ENCODE measurements at places on chromosomes 2 and 18.

GRCh38 chr2:31304816-31305215 lies 70.9 kb downstream of the EHD3 start:
- DNase-seq: no peak

DNA sequence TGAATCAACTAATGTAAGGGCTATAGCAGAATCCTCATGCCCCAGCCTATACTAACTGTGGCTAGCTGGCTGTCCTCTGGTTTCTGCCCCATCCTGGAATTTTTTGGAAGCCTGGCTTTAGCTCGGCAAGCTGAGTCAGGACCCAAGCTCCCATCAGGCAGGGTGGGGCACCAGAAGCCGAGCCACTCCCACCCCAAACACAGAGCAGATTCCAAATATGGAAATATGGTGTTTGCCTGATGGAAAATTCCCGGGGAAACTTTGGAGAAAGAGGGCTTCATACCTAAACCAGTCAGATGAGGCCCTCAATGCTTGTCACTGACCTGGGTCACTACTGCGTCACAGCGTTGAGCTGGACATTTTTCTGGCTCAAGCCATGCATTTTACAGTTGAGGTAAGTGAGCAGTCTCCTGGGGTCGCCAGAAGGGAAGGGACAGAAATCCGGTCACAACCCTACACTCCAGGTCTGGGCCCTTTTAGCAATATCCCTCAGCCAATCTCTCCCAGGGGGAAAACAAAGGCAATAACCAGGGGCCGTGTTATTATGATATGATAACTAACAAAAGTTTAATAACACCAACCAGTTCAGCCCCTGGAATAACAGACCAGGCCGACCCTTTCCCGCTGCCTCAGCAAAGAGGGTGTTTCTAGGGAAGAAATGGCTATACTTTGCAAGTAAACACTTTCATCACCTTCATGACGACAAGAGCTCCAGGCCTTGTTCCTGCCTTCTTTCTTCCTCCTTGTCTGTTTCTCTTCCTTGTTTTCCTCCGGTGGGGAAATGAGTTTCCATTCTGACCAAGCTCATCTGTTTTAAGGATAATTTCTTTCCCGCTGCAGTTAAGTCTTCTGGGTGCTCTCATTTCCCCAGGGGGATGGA lies 37.7 kb downstream of the PSD4 start:
- DNase-seq: no peak

- DNase-seq: no peak
Observed at GRCh38 chr2:230602562-230603230, 109.9 kb upstream of the CAB39 start.

DNA sequence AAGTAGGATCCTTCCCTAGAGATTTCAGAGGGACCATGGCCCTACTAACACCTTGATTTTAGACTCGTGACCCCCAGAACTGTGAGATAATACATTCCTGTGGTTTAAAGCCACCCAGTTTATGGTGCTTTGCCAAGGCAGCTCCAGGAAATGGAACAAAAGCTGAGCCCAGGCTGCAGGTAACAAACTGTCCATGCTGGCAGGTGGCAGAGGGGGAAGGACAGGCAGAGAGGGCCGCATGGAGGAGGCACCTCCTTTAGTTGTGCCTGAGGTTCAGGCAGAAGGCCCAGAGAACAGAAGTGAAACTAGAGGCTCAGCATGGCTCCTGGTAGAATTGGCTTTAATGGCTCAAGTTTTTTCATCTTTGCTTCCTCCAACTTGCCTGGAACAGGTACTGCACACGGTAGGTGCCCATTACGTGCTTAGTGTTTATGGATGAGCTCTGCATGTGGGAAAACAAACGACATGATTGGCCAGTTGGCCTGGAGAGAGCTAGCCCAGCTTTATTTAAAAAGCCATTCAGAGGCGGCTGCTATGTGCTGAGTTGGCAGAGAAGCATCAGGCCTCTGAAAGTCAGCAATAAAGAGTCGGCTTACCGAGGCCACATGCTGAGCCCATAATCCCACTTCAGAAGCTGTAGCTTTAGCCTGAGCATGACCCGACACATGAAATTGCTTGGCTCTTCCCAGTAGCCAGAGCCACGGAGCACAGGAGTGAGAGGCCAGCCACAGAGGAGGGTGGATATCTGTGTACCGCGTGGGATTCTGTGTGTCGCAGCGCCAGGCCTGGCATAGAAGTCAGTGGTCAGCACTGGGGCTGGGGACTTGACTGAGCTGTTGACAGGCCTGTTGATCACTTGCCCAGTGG lies 36.5 kb downstream of the HS1BP3 start:
- peak; percentile 64 for DNase-seq

DNA sequence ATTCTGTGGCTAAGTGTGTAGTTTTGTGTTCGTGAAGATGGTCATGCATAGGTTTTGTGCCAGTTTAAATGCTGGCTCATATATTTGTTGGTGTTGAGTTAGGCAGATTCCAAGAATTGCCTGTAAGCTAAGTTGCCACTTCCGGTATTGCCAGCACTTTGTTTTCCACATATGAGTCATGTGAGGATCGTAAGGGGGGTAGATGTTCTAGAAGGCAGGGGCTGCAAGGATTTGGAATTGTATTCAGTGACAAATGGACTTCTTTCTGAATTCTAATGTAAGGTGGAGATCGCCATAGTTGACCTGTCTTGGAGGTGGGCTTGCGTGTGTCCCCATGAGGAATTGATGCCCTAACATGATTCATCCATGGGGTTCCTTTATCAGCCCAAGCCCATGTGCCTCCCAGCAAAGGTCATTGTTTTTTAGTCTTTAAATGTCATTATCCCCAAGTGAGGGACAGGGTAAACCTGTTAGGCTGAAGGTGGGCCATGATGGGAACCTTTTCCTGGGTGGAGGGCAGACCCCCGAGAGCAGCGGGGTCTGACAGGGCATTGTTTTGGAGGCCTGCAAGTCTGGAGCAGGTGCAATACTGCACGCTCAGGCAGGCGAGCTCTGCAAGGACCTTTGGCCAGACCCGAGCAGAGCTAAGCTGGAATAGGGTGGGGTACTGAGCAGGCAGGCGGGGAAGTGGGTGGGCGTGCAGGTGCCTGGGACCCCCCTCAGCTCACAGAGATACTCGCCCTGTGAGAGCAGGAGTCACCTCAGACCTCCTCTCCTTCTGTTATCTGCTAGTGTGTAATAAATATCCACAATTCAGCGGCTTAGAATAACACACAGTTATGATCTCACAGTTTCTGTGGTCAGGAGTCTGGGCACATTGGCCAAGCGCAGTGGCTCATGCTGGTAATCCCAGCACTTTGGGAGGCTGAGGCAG lies 77.4 kb downstream of the LRRFIP1 start:
- no peak for DNase-seq

DNA sequence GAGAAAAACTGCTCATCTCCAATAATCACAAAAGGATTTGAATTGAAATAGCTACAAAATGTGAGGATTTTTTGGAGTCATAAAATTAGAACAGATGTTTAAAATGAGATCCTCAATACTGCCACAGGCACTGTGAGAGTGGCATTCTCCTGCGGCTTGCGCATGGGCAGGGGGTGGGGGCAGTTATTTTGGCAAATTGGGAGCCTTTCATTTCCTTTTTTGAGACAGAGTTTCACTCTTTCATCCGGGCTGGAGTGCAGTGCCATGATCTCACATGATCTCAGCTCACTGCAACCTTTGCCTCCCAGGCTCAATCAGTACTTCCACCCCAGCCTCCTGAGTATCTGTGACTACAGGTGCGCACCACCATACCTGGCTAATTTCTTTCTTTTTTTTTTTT lies 42.4 kb downstream of the POMC start:
- DNase-seq: no peak

DNA sequence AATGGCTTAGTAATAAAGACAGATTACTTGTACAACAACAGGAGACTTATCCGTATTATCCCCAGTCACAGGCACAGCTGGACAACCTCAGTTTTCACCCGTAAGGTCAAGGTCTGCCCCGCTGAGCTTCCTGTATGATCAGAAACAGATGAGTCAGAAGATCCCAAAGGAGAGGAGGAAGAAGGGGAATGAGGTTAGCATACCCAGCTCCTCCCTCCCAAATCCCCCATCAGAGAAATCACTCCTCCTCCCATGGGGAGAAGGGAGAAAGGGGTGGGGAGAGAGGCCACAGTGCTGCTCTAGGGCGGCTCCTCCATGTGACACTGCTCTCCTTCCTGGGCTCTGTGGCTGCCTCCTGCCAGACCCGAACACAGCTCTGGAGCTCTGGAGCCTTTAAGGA lies 53.8 kb upstream of the SPTBN1 start:
- DNase-seq: no peak

DNA sequence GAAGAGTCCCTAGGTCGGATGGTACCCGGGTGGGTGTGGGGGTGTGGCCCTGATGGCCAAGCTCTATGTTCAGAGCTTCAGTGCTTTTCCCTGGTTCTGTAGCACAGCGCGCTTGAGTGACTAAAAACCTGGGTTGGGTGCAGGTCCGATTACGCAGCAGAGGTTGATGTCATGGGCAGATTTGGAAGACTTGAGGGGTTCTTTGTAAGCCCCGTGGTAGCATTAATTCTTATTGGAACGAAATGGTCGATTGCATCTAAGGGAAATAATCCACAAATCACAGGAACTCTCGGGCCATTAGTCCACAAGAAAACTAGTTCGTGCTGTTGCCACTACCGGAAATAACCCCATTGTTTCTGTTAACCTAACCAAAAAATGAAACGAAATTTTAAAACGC lies 9.0 kb downstream of the HOXD8 start:
- DNase-seq: no peak

GRCh38 chr2:26580751-26581150 lies 60.4 kb downstream of the CIB4 start:
- no peak for DNase-seq

GRCh38 chr2:199111458-199111857 lies 346.3 kb downstream of the SATB2 start:
- DNase-seq: no peak

- DNase-seq: no peak
Observed at GRCh38 chr2:232447091-232447620, 8.8 kb upstream of the ALPI start.

DNA sequence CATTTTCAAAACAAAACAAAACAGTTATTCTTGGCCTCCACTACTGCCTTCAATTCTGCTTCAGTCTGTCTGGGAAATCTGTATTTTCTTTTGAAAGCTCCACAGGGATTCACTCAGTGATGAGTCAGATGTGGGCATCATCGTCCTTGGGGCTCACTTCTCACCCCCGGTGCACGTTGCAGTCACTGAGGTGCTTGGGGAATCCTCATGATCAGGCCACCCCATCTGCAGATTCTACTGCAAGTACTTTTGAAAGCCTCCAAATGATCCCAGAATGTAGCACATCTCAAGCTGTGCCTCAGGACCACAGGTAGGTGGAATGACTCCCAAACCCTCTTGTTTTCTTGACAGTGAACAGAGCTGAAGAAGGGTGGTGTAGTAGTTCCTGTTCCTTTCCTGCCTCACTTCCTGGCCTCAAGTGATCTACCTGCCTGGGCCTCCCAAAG lies 34.3 kb downstream of the LPIN2 start:
- no peak for DNase-seq

GRCh38 chr2:216773072-216773471 lies 77.7 kb upstream of the IGFBP5 start:
- no peak for DNase-seq

DNA sequence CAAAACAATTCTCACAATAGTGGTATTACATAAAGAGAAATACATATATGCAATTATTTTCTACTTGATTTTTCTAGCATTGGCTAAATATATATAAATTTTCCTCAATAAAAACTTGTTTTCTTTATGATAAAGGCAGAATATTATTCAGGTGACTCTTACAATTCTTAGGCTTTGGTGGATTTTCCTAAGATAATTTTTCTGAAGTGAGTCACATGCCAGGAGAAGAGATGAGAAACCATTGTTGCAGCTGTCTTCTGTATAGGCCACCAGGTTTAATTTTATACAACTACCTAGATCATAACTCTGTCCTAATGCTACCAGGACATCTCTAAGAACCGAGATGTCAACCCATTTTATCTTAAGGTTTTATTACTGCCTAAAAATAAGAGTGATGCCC lies 552.4 kb upstream of the CDH2 start:
- no peak for DNase-seq

DNA sequence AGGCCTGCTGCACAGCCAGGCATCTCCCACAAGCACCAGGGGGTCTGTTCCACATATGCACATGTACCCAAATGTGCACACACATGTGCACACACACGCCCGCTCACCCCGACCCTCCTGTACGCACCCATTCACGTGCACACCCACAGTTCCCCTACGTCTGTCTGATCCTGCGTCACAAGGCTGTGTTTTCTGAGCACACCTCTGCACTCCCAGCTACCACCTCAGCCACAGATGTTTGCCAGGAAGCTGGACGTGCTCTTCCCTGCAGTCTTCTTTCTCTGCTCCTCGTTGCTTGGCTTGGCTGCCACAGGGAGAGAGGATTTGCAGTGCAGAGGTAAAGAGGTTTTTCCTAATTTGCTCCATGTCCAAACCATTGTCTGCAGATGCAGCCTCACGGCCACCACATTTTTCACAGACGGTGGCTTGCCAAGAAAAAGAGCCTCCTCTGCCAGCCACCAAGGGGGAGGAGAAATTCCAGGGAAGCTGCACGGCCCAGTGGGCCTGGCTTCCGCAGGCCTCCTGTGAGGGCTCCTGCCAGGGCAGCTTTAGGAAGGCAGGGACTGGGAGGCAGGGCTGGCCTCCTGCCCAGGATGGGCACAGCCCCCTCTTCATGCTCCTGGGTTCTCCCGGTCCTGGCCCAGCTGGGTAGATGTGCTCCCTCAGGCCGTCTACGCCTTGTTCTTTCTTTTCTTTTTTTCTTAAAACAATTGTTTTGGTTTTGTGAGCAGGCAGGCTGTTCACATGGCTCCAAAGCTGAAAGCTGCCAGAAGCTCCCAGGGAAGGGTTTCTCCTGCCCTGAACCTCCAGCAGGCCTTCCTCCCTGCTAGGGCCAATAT lies 29.3 kb upstream of the HS6ST1 start:
- no peak for DNase-seq

DNA sequence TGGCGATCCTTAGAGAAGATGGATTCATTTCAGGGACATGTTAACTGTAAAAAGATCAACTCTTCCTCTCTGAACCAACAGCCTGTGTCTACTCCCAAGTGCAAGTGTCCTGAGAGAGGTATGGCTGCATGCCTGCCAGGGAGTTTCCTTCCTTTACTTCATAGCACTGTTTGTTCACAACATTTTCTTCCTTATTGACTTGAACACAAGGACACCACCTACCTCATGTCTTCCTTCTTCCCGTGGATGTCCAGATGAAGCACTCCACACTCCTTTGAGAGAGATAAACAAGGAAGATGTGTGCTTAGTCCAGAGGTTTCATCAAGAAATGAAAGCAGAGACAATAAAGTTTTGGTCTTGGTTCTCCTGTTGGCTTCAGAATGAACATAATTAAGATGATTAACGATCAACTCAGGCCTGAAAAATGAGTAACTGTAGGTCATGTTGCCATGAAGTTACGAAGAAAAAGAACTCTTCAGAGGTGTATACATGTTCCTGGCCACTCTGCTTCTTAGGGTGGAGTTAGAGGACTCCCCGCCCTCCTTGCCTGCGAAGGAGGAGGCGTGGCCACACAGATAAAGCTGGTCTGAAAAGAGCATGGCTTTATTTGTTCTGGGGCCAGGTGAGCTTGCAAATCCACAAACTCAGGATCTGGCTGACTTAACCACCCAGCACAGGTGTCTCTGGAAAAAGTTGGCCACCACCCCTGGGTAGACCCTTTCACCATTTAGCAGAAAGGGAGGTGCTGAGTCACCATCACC lies 155.0 kb upstream of the KCTD1 start:
- no peak for DNase-seq

- no peak for DNase-seq
Observed at GRCh38 chr18:60649107-60649506, 276.5 kb upstream of the MC4R start.

- no peak for DNase-seq
Observed at GRCh38 chr2:222160125-222160524, 138.7 kb downstream of the PAX3 start.

- no peak for DNase-seq
Observed at GRCh38 chr2:2482851-2483250, 151.8 kb upstream of the MYT1L start.
